Muscle of arm (tissue), 14 donors: ENCODE measurements at places on chromosomes 3 and 15. TPM values are rescaled to one million over a fixed set of nuclear protein-coding genes. Genes with fewer than 3 reads are reported as not detected.

Gene PLAAT1
- 18.1 TPM for polyA plus RNA-seq

Gene MAP1A
- polyA plus RNA-seq: 37.3 TPM

Gene SNTN
- polyA plus RNA-seq: not detected

Gene EBLN2
- polyA plus RNA-seq: 1.7 TPM

Gene PAQR5
- polyA plus RNA-seq: 0.91 TPM
